ENCODE measurements at places on chromosomes 3 and 15.

- no peak for DNase-seq
Observed at GRCh38 chr3:71208211-71209095, 375.1 kb downstream of the FOXP1 start.

DNA sequence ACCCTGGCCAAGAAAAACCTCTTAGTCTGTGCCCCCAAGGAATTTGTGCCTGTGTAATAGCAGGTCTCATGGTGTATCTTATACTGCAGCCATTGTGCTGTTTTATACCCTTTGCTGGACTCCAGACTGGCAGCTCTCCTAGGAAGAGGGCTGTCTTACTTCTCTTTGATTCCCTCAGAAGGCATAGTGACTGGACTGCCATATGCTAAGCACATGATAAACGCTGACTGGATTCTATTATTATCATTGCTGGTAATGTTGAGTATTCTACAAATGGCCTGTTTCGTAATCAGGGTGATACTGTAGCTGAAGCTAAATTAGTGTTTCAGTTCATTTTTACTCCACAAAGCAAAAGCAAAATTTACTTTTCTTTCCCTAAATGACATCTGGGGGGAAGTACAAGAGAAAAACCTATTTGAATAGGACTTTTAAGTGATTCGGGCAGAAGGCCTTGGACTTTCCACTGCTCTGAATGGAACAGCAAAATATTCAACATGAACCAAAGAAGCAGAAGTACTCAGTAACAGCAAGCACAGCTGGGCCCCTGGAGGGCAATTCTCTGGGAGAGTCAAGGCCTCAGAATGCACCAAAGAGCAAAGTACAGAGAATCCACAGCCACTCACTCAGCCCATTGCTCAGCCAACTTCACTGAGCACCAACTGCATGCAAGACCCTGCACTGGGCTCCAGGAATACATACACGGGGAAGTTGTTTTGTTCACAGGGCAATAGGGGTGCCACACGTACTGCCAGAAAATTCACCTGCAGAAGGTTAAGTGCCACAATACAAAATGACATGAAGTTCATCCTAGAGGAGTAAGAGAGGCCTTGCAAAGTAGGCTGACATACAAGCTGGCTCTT is 7.9 kb upstream of the BCL2A1 start:
- DNase-seq: no peak

GRCh38 chr15:69719527-69720240 is 267.1 kb downstream of the RPLP1 start:
- peak; percentile 51 for DNase-seq

GRCh38 chr3:36868614-36869436 is 76.0 kb downstream of the TRANK1 start:
- DNase-seq: peak; percentile 48

- no peak for DNase-seq
Observed at GRCh38 chr3:17040322-17040989, 155.7 kb downstream of the PLCL2 start.

GRCh38 chr15:42843699-42844098 is 76.9 kb downstream of the TTBK2 start:
- DNase-seq: no peak

- no peak for DNase-seq
Observed at GRCh38 chr3:123813876-123814275, 70.3 kb downstream of the MYLK start.

DNA sequence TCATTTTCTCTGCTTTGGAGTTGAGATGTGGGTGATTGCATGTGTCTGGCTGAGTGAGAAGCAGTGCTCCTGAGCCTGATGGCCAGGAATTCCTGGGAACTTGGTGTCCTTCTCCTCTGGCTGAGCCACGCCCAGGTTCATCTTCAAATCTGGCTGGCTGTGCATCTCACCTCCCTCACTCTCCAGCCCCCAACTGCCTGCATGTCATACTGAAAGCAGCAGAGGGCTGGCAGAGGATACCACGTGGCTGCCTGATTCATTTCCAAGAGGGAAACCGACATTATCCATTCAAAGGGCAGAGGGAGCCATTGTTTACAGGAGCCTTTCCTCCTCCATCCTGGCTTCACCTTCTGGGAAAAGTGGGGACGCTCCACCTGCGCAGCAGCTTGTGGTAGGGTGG is 57.4 kb downstream of the ABHD5 start:
- DNase-seq: no peak

DNA sequence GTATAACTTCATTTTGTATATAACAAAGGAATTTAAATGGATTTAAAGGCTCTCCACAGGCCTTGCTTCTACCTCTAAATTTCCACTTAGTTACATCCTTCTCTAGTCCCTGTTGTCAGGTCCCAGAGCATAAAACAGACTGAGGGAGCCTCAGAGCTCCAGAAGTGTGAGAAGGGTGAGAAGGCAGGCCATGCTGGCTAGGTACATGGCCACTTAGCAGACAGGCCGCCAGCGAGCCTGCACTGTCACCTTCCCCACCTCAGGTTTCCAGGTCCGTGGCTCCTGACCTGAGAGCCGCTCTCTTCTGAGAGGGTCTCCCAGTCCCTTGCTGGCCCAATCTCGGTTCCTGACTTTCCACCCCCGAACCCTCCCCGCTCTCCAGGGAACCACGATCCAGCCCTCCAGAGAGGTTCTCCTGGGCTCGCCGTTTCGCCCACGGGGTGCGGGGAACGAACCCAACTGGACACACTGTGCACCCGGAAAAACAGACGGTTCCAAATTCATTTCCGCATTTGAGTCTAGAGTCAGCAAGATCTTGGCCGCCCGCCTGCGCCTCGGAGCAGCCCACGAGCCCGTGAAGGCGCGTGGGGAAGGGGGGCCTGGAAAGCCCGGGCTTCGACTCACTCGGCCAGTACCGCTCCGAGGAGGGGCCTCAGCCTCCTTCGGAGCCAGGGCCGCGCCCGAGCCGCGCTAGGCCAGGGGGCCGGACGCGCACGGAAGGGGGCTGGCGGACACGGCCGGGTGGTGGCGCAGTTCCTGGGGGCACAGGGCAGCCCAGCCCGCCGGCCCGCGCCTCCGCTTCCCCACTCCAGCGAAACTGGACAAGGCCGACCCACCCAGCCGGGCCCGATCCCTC is 16.7 kb upstream of the SOX2 start:
- no peak for DNase-seq

GRCh38 chr3:36908647-36909180 is 36.1 kb downstream of the TRANK1 start:
- DNase-seq: no peak

DNA sequence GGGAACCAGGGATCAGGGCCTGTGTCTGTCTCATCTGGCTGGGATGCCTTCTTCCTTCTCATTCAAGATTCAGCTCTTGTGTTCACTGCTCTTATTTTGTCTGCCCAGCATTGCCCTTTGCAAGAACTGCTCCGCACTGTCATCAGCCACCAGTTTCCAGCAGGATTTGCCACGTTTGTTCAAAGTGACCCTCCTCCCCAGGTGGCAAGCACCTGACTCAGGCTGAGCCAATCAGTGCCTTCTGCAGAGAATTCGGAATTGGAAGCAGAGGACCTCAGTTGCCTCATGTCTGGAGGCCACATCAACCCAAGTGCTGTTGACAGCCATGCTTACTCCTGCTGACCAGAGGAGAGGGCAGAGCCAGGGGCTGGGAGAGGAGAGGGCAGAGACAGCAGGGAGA is 124.5 kb downstream of the SMAD6 start:
- no peak for DNase-seq

DNA sequence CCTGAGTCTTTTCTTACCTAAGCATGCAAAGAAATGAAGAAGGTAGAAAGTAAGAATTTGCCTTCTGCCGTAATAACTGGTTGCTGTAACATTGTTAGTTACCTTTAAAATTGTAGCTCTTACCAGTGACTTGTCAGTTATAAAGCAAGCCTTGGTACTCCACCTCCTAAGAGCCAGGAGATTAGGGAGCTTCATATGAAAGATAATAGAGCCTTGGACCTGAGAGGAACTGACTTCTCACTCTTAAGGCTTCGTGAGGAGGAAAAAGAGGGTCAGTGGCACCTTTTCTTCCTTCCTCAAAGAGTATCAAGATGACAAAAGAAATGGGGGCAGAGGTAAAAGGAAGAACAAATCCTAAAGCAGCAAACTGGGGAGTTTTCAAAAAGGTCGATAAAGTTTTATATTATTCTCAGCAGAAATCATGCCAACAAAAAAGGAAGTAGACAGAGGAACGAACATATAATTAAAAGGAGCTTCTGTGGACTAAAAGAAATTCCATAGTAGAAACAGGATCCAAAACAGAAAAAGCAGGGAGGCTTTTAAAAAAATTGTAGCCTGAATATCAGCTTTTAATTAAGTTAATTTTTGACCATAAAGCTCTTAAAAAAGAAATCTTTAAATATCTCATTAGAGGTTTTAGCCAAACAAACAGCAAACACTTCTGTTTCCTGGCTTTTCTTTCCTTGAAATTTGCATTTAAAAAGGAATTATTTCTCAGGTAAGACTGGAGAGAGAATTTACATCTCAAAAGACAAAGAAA is 847.1 kb upstream of the ALCAM start:
- DNase-seq: no peak

GRCh38 chr15:35627696-35628095 is 81.7 kb upstream of the DPH6 start:
- no peak for DNase-seq

DNA sequence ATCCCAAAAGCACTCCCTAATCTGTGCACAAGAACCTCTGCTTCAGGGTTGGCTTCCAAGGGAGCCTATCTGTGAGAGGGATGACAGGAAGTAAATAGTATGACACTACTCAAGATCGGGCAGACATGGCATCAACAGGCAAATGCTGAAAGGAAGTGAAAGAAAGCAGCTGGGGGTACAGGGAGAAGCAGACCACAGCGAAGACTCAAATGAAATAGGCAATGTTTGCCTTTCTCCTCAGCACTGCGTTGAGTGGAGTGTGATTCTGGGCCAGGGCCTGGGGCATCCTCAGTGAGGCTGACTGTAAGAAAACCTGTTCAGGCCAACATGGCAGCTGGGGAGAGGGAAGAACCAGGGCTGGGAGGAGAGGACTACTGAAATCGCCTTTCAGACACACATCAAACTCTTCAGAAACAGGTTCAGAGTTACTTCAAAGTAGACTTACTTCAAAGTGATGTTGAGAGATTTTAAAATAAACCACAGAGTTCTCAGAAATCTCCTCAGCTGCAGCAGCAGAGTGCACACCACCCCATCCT is 96.6 kb downstream of the SLC9A9 start:
- DNase-seq: peak; percentile 50

DNA sequence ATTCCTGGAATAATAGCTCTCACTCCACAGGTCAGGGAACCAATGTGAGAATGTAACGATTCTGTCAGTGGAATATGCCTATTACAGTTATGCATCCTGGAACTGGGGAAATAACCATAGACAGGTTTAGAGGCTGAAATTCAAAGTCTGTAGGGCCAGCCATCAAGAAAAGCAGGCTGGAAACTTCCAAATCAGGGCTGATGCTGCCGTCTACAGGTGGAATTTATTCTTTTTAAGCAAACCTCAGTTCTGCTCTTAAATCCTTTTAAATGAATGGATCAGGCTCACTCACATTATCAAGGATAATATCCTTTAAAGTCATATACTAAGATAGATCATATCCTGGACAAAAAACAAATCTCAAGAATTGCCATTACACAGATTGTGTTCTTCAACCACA is 699.8 kb downstream of the NR2F2 start:
- DNase-seq: no peak

DNA sequence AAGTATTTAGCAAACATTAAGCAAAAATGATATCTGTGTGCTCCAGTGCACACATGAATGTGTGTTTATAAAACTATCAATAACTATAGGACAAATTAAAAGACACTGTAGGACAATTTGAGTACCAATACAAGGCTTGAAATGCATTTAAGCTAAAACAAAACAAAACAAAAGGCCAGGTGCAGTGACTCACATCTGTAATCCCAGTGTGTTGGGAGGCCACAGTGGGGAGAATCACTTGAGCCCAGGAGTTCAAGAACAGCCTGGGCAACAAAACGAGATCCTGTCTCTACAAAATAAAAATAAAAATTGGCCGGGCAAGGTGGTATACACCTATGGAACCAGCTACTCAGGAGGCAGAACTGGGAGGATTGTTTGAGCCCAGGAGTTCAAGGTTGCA is 50.7 kb downstream of the CSNK1G1 start:
- DNase-seq: no peak

- no peak for DNase-seq
Observed at GRCh38 chr3:171950373-171950772, 89.0 kb upstream of the FNDC3B start.

- peak; percentile 79 for DNase-seq
Observed at GRCh38 chr15:60649845-60650548, 171.1 kb upstream of the ICE2 start.

DNA sequence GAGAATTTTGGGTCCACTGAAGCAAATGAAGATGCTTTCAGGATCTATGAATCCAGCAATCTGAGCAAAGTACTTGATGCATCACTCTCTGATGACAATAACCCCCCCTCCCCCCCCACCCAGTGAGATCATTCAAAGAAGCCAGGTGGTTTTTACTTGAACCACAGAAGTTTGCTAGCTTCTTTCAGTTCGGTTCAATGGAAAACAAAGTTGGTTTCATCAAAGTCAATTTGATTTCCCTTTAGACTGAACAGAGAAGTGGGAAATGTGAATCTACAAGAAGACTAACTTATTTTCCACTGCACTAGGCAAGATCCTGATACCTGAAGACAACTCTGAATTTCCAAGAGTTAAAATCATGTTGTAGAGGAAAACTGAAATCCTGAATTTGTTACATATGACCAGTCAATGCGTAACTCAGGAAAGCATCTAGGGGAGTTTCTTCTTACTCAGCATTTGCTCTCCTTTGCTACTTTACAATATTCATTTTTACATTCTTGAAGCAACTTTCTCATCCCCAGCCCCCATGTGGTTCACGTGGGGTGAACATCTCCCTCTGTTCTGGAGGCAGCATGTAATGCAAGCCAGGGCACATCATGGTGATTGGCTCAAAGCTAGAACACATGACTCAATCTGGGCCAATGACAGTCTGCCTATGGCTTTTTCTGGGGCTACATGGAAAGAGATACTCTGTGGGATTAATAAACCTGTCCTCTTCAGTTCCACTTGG is 572.6 kb downstream of the FOXP1 start:
- DNase-seq: peak; percentile 63

DNA sequence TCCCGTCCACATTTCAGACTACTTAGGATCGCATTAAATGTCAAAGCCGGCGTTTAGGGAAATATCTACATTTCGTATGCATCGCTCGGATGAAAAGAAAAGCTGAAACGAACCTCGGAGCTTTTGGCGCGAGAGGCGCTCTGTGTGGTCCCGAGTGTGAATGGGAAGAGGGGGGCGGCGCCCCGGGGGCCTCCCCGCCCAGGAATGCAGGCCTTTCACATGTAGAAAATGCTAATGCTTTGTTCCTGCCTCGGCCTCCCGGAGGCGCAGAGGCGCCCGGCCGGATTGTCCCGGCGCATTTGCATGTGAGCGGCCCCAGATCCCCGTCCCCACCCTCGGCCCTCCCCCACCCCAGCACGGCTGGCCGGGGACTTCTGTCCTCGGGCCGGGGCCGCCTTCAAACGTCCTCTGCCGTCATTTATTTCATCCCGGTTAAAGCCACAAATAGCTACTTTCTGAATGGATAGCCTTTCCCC is 37.0 kb upstream of the TRIM71 start:
- no peak for DNase-seq

DNA sequence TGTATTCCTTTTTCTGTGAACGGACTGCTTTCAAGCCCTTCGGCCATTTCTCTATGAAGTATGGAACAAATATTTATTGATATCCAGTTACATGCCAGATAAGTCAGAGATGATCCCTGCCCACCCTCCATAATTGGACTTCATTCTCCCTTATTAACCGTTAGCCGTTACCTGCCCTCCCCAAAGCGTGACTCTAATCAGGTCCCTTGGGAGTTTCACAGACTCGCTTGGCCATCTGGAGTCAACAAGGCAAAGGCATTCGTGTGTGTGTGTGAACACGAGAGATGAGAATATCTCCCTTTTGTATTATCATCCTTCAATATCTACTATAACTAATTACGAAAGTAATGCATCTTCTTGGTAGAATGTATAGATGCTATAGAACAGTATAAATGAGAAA is 314.5 kb downstream of the TLE3 start:
- no peak for DNase-seq
